ENCODE measurements at places on chromosomes 7 and 10.

DNA sequence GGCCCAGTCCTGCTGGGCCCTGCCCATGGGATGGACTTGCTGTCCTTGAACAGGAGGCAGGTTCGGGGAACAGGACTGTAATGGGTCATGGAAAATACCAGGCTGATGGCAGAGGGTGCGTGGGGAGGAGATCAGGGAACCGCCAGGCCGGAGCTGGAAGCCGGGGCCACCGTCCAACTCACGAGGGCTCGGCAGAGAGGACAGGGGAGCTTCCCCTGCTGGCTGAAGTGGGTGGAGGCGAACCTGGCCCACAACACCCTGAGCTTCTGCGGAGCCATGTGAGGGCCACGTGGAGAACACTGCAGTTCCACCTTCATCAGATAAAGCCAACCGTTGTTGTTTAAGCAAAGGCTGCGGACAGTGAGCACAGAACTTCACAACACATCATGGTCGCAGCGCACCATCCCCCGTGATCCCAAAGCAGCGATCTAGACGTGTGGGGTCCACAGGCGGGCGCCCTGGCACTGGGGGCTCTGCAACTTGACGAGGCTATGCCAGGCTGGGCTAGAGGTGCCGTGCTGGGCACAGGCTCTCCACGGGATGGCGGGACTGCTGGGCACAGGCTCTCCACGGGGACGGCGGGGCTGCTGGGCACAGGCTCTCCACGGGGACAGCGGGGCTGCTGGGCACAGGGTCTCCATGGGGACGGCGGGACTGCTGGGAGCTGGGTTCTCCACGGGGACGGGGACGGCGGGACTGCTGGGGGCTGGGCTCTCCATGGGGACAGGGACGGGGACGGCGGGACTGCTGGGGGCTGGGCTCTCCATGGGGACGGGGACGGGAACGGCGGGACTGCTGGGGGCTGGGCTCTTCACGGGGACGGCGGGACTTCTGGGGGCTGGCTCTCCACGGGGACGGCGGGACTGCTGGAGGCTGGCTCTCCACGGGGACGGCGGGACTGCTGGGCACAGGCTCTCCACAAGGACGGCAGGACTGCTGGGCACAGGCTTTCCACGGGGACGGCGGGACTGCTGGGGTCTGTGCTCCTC is 473.4 kb downstream of the DNAJB6 start:
- no peak for DNase-seq

GRCh38 chr10:58278274-58278961 is 9.5 kb downstream of the CISD1 start:
- no peak for DNase-seq

- DNase-seq = no peak
Observed at GRCh38 chr10:20970044-20970443, 72.9 kb upstream of the NEBL start.

DNA sequence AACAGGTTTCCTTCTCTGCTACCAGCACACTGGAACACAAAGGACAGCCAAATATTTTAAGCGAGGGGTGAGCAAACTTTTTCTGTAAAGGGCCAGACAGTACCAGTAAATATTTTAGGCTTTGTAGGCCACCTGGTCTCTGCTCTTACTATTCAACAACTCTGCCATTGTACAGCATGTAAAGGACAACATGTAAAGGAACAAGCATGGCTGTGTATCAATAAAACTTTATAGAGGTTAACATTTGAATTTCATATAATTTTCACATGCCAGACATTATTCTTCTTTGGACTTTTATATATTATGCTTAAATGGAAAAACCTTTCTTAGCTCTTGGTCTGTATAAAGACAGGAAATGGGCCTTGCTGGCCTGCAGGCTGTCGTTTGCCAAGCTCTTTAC is 30.2 kb downstream of the RHEB start:
- no peak for DNase-seq

GRCh38 chr7:70700941-70701425 is 431.0 kb upstream of the GALNT17 start:
- DNase-seq = no peak

- peak; percentile 77 for DNase-seq
Observed at GRCh38 chr10:119080521-119081259, at the start of gene EIF3A. TSS of gene EIF3A (minus strand) at chr10:119080817. CDS start at chr10:119080676, 141 bp downstream.

GRCh38 chr10:116892907-116893685 is 43.8 kb downstream of the ENO4 start:
- DNase-seq = no peak
